ENCODE measurements at places on chromosomes 1 and 21.
A peak's percentile ranks its signal among the peaks of the same experiment; 100 is the strongest.

DNA sequence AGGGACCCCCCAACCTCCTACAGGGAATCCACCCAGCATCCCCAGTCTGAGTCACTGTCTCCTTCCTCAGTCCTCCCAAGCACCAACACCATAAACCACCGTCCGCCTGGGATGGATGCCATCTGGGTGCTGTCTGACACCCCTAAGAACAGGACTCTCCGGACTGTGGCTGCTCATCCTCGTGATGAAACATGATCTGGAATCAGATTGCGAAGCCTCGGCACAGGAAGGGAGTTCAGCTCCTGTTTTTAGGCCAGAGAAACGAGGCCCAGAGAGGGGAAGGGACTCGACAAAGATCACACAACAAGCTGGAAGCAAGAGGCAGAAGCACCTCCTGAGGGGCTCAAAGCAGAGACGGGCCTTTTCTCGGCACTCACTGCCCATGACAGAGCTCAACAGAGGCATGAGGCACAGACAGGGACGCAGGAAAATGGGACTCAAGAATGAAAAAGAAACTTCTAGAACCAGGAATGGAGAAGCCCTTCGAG lies 8.4 kb downstream of the KCNN3 start:
- DNase-seq, result no peak

- peak; percentile 40 for DNase-seq
Measured at GRCh38 chr1:51303751-51304251, 26.6 kb downstream of the TTC39A start.

GRCh38 chr1:200778766-200779165 lies 40.1 kb downstream of the CAMSAP2 start:
- no peak for DNase-seq

DNA sequence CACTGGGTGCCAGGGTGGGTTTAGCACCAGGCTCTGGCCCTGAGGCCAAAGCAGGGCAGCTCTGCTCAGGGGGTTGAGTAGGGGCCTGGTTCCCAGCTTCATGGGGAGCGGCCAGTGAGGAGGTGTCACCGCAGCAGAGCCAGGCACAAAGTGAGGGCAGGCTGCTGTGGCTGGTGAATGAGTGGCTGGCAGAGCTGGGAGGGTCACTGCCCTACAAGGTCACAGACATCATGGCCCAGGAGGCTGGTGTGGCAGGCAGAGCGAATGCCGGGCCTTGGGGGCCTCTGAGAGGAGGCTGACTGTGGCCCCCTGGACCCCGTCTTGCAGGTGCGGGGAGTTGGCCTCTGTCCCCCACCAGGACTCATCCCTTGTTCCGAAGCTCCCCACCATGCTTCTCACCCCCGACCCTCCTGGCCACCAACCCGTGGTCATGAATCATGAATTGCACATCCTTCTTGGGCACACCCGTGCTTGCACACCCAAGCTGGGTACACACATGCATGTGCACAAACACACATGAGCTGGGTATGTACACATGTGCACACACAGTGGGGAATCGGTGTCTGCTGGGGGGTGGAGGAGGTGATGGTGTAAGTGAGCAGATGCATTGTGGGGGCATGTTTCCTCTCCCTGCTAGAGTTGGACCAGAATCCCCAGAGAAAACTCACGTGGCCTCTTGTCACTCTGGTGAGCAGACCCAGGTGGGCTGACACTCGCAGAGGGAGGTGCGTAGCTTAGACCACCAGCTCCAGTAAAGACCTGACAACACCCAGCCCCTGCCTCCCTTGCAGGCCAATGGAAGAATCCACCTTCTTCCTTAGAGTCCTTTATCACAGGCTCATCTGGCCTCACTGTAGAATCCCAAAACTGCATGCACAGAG lies 4.8 kb upstream of the GNB1 start:
- DNase-seq, result no peak

DNA sequence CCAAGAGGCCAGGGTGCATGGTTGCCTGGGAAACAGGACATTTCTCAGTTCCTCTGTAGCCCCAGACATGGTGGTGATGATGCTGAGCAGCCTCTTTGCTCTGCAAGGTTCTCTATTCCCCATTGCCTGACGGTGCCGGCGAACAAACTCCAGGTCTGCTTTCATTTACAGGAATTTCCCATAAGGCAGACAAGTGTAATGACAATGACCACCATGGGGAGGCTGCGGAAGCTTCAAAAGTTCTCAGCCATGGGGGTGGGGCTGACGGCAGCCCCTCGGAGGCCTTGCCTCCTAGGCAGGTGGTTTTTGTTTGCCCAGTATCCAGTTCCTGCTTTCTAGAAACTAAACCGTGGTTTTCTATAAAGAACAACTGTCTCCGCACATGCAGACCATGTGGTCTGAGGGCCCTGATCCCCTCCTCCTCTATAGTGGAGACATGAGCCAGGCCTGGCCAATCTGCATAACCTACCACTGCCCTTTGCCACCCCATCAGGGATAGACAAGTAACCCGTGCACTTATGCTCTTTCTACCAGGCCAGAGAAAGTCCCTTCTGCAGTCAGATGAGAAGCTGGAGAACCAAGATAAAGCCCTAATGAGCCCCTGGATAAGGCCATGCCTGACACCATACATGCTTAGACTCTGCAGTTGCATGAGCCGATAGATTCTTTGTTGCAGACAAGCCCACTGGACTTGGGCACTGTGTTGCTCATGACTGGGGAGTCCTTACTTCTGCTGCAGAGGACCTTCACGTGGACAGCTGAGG lies 54.1 kb downstream of the LDLRAD2 start:
- DNase-seq, result no peak

GRCh38 chr1:1387098-1388077 lies 11.7 kb downstream of the CCNL2 start:
- no peak for DNase-seq

DNA sequence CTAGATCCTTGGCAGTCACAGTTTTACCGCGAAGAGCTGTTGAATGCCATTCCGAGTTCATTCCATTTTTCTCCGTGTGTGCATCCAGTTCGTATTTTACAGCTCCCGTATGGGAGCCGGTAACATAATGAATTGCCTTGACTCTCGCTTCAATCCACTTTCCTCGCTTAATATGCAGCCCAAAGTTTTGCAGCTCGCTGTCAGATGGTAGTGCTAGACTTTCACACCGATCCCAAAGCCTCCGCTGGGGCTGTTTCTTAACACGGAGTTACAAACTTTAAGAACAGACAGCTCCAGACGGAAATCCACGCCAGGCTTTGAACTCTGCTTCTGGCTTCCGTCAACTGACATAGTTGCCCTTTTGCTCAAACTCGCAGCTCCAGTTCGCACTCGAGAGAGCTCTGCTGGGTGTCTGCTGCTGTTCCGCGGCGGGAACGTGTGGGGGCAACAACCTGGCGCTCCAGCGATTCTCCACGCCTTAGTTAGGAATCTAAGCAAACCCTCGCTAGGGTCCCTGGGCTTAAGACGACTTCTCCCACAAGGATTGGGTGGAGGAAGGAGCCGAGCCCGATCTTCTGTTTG lies 3.5 kb upstream of the ARID1A start:
- peak; percentile 62 for DNase-seq

- no peak for DNase-seq
Measured at GRCh38 chr1:18934205-18935000, 22.1 kb downstream of the IFFO2 start.

DNA sequence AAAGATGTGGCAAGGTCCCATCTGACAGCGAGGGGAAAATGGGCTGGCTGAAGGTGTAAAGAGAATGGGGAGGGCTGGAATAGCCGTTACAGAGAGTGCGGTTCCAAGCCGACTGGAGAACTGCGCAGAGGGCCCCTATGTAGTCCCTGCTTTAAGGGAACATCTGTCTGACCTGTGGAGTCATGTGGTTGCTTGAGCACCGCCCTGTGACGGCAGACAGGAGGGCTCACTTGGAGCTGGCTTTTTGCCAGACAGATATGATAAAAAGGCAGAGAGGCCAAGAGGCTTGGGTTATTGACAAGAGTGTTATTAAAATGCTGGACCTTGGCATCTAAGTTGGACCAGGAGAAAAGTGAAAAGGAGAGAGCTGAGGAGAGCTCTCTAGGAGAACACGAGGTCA lies 5.9 kb upstream of the PTPRF start:
- no peak for DNase-seq
